ENCODE measurements at places on chromosomes 12 and 14.

- no peak for DNase-seq
Observed at GRCh38 chr14:59705866-59706265, 129.3 kb upstream of the CCDC175 start.

DNA sequence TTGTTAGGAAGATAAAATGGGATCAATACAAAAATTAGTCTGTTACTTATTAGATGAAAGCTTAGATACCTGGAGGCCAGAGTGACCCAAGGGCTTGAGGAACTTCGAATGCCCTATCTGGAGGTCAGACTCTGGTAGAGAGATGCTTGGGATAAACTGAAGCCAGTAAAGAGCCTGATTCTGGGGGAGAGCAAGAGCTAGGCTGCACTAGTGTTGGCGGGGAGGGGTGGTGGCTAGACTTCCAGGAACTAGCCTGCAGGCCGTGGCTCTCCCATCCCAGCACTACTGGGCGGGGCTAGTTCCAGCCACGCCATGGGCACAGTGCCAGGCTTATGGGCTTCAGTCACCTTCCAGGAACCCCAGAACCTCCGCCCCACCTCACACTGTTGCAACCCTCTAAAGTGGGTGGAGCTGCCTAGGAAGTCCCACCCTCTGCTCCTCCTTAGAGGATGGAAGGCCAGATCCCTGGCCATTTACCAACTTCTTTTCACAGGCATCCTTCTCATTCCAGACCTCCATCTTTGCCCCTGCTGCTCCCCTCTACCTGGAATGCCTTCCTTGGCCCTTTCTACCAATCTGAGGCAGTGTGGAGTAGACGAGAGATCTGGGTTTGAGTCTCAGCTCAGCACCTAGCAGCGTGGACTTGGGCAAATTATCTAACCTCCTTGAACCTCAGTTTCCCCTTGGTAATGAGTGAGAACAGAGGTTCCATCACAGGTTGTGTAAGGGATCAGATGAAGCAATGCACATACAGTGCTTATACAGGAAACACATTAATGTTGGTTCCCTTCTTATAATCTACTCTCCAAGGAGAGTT is 6.3 kb upstream of the NFE2 start:
- DNase-seq: no peak

DNA sequence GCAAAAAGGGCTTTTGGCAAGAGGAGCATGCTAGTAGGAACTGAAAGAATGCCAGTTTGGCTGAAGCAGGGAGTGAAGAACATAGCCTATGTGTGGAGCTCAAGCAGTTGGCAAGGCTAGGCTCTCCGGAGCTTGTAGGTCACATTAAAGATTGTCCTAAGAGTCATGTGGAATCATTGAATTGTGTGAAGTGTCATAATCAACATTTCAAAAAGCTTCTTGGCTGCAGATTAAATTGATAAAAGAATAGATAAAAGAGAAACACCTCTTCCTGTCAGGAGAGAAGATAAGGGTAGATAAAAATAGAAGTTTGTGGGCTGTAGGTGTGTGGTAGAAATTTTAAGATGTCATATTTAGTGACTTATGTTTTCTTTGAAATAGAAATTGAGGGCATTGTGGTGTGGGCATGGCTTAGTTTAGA is 36.1 kb downstream of the CPSF6 start:
- DNase-seq: no peak

DNA sequence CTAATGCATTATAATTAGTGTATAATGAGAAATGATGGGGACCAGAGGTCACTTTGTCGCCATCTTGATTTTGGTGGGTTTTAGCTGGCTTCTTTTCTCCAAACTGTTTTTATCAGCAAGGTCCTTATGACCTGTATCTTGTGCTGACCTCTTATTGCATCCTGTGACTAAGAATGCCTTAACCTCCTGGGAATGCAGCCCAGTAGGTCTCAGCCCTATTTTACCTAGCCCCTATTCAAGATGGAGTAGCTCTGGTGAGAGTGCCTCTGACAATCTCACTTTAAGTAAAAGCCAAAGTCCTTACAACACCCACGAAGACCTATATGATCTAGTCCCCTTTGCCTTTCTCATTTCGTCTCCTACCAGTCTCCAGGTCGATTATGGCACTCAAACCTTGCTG is 28.3 kb upstream of the STRAP start:
- no peak for DNase-seq

- no peak for DNase-seq
Observed at GRCh38 chr14:96167224-96168148, 37.2 kb upstream of the BDKRB2 start.

Data from stimulated activated CD4-positive, alpha-beta T cell treated with anti-CD3 and anti-CD28 coated beads, Interleukin-1b, Interleukin-23, amount 100 ng/mL, for 48 hours (primary cell).